ENCODE measurements at places on chromosomes 7 and 10.

GRCh38 chr7:96069401-96069800, 252.5 kb downstream of the SLC25A13 start:
- no peak for DNase-seq

DNA sequence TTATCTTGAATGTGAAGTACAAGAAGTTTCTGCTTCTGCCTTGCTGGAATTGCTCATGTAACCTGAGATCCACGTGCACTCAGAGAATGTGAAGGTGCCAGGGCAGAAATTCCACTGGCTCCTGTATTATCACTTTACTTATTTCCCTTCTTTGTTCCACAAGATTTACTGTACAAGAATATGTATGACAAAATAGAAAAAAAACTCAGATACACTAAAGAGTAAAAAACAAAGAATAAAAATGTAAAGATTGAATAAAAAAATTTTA, 43.0 kb downstream of the PLCE1 start:
- no peak for DNase-seq

DNA sequence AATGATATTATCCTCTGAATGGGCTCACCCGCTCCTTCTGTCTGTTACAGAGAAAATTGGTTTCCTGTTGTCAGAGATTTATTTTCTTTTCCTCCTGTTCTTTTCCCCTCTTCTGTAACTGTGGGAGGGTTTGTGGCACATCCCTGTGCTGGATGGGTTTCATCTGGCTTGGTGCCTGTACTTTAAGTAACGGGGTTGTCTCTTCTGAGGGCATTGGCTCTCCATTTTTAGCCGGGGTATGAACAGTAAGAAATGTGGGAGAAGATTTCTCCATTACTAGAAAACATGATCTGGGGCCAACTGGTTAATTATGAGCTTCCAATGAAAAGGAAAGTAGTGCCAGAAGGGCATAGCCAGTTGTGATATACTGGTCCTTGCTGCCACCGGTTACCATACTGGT, 142.6 kb downstream of the SND1 start:
- no peak for DNase-seq

DNA sequence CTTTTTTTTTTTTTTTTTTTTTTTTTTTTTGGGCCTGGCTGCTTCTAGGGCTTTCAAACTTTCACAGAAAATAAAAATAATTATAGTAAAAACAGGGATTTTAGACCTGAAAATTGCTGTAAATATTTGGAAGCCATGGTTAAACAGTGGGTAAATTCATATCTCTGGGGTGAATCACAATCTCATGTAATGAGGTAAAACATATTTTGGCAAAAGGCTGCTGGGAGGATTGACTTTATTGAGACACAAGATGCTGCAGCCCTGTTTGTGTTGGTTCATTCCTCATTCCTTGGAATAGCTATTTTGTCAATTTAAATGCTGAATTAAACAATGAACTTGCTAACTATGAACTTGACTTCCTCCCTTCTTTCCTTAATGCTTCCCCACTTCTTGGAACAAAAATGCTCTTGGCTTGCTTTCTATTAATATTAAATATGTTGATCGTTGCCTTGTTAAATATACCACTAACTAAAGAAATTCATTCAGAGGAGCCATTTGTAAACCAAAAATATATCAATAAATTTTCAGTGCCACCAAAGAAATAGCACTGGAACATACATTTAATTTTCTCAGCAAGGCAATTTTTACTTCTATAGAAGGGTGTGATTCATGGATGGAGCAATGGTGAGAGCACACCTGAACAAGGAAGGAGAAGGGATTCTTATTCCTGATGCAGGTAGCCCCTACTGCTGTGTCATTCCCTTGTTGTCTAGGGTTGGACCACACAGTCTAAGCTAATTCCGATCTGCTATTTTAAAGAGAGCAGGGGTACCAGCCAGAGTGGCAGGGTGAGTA, 24.6 kb downstream of the AGK start:
- DNase-seq = no peak

DNA sequence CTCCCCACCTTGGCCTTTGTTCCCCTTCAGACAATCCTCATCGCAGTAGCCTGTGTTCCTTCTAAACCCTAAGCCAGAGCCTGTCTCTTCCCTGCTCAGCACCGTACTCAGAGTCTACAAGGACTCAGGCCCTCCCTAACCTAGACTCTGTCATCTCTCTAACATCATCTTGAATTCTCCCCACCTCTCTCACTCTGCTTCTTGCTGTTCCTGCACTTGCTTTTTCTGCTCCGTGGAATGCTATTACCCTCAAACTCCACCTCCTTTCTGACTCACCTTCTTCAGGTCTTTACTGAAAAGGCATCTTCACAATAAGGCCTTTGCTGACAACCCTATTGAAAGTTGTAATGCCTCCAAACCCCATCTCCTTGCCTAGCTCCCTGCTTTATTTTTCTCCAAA, 141.0 kb downstream of the DKK1 start:
- DNase-seq = no peak

DNA sequence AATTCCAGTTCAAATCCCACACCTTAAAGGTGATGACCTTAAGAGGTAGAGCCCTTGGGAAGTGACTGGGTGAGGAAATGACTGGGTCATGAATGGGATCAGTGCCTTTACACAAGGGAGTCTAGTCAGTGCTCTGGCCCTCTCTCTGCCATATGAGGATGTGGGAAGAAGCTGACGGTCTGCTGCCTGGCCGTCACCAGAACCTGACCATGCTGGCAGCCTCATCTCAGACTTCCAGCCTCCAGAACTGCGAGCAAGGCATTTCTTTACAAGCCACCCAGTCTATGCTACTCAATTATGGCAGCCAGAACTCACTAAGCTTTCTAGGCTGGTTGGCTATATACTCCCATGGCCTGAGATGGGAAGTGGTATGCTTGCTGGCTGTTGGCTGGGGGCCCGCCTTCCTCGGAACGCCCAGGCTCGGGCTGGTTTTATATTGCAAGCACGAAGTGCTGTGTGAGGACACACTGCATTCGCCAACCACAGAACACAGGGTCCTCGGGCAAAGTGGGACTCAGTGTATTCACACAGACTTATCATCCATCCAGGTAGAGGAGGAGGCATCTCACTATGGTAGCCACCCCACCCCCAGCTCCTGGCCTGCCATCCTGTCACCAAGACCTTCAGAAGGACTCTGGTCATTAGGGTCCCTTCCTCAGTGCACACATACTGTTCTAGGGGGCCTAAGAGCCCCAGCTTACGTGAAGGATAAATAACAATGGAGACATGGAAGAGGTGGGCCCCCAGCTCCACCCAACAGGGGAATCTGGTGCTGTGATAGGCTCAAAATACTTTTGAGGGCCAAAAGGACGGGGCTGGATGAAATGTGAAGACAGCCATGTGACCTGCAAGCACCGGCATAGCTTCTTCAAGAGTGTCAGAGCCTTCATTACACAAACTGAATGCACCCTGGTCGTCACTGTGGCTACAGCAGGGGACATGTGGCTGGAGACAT, 49.0 kb downstream of the ZRANB1 start:
- DNase-seq = no peak

DNA sequence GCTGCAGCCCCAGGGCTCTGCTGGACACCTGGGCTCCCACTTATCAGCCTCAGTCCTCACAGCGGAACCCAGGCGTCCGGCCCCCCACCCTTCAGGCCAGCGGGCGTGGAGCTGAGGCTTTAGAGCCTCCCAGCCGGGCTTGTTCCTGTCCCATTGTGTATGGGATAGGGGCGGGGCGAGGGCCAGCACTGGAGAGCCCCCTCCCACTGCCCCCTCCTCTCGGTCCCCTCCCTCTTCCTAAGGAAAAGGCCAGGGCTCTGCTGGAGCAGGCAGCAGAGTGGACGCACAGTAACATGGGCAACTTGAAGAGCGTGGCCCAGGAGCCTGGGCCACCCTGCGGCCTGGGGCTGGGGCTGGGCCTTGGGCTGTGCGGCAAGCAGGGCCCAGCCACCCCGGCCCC, 2.7 kb downstream of the NOS3 start:
- DNase-seq = no peak
